HL-60 (cell line): ENCODE measurements at places on chromosomes 3 and 15.

DNA sequence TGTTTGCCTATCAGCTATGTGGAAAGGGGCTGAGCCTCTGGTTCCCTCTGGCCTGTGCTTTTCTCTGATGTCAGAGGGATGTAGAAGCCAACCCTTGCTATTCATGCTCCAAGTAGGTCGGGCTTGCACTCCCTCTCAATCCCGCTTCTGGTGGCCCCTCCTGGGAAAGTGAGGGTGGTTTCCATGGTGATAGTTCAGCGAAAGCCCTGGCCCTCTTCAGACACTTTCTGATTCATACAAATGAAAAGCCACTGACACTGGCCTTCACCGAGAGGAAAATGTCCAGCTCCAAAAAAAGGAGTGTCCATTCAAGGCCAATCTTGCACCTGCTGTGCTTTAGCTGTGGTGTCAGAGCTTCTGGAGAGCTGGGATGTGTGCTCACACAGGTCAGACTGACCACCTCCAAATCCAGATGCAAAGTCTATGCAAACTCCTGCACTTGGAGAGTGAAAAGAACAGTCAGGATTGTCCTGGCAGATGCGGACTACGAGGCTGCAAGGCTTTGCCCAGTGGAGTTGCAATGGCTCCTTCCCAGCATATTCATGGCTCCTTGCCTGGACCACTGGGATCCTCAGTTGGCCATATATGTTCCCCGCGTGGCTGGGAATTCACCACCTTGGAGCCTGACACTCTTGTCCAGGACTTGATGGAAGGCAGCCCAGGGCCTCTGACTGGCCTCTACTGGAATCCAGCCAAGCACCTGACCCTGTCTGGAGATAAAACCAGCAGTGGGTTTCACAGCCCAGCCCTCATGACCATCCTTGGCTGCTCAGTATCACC, 96.6 kb downstream of the CEMIP start:
- DNase-seq, result no peak

- DNase-seq, result no peak
These were observed at the start of the genes CHDH and IL17RB for GRCh38 chr3:53846134-53846850. Gene CHDH (minus strand): TSS chr3:53846419. CDS start chr3:53824008, 22,411 bp downstream. Gene IL17RB (plus strand): TSS chr3:53846568. CDS start chr3:53846589, 21 bp downstream.

DNA sequence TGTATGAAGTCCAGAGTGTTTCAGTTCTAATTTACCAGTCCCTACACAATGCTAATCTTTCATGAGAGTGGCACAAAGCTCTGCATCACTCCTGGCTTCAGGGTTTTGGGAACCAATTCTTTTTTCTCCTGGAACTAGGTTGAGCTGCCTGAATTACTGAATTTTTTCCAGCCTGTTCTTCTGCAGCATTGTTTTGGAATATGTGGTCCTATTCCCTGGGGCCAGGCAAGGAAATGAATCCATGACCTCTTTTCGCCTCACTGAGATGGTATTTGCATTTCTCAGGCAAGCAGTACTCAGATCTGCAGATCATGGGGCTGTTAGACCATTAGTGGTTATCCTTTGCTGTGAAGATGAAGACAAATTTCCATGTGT, 25.6 kb upstream of the GPR171 start:
- DNase-seq, result no peak

DNA sequence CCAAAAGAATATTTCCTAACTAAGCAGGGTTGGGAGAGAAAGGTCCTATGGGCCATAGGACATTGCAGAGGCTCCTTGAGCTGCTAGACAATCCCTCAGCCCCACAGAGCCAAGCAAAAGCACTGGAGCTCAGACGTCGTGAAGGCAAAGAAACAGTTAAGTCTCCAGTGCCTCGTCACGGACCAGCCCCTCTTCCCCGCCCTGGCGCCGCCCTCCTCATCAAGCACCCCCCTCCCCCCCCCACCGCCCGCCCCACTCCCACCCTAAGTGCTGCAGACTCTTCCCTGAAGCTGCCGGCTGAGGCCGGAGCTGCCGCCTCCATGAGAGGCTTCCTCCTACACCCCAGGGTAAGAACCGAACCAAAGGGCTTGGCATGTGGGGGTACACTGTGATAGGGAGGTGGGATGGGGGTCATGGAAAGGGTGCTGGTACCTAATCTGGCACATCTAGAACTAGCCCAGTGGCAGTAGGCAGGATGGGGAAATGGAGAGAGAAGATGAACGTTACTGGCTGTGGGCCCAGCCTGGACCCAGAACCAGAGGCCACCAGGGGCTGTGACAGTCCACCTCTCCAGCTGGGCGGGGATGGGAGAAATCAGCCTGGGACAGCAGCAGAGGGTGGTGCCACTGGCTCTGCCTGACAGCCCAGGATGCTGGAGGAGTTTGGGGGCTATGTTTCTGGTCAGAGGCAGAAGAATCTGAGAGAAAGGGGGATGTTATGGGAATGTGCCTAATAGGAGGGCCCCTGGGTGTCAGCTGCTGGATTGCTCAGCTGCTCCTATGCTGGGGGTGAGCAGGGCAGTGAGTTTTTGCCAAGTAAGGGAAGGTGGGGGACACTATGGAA, at the start of gene MAP1A:
TSS of gene MAP1A (plus strand) at position 255 of the 843 bp plus-strand sequence. CDS start 3,866 bp downstream, outside the sequence.
- no peak for DNase-seq

DNA sequence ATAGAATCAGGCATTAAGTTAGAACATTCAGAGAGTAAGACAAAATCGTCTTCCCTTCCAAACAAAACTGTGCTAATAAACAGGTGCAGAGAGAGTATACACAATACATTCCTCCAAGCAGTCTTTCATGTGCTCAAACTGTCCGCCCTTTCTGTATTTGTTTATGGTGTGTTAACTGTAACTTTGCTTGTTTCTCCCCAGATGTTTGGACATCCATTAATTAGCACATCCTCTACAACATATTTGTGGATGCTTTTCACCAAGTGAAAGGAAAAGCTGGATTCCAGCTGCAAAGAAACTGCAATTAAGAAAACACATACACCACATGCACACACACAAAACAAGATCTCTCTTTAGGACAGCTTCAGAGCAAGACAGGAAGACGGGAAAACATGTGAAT, 912.6 kb downstream of the NTRK3 start:
- DNase-seq, result no peak

DNA sequence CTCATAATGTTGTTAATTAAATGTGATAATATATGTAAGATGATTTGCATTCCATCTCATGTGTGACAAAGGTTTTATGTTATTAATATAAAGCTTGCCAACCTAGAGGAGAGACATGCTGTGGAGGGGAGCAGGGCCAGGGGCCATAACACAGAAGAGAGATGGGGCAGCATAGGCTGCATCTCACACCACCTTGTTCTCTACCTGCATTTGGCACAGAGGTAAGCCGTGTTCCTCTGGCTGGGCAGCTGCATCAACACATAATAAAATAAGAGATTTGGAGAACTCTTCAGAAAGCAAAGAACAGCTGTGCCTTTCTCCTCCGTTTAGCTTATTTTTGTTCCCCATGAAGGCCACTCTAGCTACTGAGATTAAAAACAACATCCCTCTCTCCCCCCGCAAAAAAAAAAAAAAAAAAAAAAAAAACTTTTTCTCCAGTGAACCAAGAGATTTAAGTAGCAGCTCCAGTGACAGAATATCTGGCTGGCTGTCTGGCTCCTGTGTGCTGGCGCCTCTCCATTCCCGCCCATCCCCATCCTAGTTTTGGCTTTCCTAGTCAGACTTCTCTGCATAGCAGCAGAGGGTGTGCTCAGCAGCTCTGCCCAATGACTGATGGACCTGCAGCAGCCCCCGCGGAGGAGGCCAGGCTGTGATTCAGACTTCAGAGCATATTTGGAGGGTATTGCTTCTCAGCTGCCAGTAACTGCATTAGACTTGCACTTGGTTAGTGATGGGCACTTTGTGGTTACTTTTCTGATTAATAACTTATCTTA, 52.2 kb upstream of the STXBP5L start:
- no peak for DNase-seq

DNA sequence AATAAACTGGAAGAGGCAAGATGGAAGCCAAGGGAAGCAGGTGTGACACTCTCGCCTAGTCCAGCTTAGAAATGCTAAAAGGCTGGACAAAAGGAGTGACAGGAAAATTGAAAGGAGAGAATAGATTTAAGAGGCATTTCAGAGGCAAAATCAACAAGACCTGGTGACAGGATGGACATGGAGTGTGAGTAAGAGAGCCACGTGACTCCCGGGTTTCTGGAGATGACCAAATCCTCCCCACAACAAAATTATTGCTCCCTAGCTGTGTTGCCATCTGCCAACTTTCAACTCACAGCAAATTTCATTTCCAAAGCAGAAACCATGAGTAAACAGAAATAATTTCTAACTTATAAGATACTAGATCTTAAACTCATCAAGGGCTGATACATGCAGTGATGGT, 52.6 kb downstream of the MTHFS start:
- no peak for DNase-seq
